ENCODE measurements at places on chromosomes 7 and 10.

DNA sequence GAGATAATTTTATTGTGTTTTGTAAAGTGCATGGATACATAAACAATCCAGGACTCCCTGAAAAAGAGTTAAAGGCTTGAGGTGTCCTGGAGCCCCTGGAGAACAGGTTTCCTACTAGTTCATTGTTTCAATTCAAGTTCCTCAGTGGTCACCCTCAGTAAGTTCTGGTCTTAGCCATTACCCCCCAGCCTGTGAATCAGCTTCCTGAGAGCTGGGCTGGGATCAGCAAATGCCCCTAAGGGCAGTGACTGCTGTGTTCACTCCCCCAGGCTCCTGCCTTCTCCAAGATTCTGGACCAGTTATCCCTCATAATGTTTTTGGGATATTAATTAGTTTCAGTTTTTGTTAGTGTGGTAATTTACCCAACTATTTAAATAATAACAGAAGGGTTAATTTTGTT, 151.6 kb upstream of the PRSS58 start:
- no peak for DNase-seq

- DNase-seq = no peak
Observed at GRCh38 chr10:34813626-34814222, 1.4 kb downstream of the PARD3 start.

GRCh38 chr7:155426543-155427410, 31.2 kb upstream of the EN2 start:
- no peak for DNase-seq

- no peak for DNase-seq
Observed at GRCh38 chr10:110141871-110142635, 65.4 kb upstream of the MXI1 start.

GRCh38 chr7:137882806-137883205, 36.0 kb upstream of the DGKI start:
- no peak for DNase-seq

DNA sequence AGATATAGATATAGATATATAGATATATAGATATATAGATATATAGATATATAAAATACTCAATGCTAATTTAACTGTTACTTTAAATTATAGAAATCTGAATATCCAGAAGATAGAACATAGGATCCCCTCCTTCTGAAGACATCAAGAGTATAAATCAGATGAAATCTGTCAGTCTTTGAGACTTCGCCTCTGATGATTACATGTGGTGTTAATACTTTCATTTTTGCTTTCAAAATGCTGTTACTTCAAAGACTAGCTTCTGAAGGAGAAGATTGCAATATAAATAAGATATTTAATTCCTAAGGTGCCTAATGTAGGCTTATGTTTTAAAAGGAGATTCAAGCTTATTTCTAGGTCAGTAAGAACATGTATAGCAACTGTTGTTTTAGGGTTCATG, 180.4 kb downstream of the TSPAN12 start:
- DNase-seq = no peak

GRCh38 chr7:119943942-119944600, 328.9 kb upstream of the KCND2 start:
- no peak for DNase-seq

DNA sequence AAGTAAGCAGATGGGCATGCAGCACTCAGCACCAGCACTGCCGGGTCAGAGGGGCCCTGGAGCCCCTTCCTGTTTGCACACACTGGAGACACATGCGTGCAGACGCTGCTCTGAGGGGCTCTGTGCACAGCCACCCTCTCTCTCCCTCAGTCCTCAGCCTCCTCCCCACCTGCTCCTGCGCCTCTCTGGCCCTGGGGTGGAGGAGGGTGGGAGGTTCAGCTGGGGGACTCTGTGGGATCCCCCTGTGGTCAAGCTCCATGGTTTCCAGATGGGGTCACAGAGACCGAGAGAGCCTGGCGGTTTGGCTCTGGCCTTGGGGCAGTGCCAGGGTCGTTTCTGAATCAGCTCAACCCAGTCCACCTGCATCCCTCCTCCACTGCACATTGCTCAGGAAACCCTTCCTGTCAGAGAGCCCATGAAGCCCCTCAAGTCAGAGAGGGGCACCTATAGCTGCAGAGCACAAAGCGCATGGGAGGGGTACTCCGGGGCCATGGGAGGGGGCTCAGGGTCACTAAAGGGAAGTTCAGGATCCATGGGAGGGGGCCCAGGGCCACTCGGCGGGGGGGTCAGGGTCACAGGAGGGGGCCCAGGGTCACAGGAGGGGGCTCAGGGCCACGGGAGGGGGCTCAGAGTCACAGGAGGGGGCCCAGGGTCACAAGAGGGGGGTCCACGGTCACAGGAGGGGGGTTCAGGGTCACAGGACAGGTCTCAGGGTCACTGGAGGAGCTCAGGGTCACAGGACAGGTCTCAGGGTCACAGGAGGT, 161.7 kb downstream of the ADARB2 start:
- no peak for DNase-seq

DNA sequence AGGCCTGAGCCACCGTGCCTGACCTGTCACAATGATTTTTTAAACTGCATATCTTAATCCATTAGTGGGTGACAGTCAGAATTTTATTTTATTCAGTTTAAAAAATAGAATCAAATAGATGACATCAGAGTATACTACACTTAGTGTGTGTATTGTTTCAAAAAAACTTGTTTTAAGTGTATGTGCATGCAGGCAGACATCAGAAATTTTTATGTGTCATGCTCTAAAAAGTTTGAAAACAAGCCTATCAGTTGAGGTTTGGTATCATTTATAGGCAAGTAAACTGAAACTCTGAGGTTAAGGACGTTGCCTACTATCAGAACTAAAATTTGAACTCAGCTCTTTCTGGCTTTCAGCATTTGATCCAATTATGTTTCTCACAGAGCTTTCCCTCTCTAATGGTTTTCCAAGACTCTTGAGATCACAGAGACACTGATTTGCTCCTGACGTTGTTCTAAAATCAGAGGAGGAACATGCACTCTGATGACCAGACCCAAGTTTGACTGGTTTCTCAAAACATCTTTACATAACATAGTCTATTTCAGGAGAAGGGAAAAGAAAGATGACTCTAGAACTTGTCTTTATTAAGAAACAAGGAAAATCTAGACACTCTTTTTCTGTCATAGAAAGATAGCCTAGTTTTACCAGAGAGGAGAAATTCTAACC, 188.6 kb downstream of the AUTS2 start:
- DNase-seq = no peak

DNA sequence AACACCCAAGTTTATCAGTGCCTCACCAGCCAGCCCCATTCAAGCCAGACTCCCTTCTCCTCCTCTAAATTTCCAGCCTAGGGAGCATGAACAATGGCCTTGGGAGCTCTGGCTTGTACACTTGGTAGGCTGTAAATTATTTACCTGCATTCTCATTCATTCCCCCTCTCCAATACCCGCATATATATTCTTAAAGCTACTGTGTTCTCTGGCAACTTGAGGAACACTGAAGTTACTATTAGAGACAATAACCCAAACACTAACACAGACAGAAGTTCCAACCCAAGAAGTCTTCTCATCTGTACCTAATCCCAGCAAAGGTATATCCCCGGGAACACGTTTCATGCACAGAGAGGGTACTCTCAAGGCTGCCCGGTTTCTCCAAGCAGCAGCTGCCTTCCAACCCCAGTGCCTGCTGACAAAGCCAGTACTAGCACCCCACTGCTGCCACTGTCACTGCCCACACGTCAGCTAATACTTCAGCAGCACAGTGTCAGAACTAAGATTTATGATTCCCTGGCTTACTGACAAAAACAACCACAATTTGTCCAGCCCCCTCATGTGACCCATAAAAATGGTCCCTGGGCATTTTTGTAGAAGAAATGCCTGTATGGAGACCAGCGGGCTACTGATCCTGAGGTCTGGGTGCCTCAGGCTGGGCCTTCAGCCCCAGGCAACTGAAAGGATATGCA, 3.1 kb downstream of the WDR91 start:
- no peak for DNase-seq

GRCh38 chr10:69901628-69902505, 100.2 kb downstream of the COL13A1 start:
- no peak for DNase-seq

GRCh38 chr10:71338728-71339495, 19.9 kb downstream of the SLC29A3 start:
- DNase-seq = no peak

DNA sequence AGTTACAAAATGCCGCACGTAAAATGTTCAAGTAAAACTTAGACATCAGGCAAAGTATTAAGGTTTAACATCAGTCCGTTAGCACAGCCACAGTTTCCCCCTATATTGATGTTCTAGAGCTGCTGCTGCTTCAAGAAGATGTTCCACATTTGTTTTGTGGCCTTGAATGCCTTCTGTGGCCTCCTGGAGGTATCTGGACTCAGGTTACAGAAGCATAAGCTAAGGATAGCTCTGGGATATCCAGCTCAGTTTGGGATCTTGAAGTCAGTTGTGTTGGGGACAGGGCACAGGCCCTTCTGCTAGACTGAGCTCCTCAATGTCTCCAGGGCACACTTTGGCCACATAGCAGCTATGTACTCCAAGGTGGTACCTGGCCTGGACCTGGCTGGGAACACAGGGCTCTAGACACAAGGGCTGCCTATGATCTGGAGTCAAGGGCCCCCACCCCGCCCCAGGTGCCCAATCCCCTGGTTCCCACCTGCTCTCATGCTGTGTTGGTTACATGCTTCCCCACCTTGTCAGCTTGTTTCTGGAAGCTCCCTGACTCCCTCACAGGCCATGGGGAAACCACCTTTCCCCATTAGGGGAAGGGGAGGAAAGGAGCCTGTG, 4.7 kb downstream of the PYROXD2 start:
- DNase-seq = no peak

GRCh38 chr7:43825391-43825808, 43.9 kb downstream of the MRPS24 start:
- no peak for DNase-seq

DNA sequence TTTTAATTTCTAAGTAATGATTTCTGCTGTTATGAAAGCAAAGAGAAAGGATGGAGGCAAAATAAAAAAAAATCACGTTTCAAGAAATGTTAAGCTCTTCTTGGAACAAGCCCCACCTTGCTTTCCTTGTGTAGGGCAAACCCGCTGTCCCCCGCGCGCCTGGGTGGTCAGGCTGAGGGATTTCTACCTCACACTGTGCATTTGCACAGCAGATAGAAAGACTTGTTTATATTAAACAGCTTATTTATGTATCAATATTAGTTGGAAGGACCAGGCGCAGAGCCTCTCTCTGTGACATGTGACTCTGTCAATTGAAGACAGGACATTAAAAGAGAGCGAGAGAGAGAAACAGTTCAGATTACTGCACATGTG, 2.4 kb downstream of the ADRB1 start:
- DNase-seq = no peak

DNA sequence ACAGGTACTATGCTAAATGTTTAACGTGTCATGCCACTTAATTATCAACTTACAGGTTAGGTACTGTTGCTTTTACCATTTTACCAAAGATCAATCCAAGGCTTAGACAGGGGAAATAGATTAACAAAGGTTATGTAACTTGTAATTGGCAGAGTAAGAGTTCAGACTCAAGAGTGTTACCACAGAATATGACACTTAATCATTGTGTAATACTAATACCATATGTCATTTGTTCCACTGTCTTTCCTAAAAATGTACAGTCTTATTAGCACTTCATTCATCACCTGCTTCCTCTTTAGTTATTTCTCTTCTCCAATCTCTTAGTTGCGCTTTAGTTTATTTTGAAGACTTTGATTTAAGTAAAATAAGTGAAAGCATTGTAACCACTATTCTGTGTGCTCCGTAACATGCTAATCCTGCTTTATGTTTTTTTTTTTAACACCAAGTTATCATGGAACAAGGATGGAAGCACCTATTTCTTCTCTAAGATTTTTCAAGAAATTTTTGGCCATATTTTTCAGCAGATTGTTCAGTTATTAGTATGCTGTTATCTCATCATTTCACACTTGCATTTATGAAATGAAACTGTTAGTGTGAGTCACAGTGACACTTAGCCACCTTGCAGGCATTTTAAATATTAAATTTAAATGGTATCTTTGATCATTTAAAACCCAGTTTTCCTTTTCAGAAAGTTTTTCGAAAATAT, 197.3 kb downstream of the PHF14 start:
- DNase-seq = no peak

- no peak for DNase-seq
Observed at GRCh38 chr10:70492786-70493659, 14.5 kb downstream of the PALD1 start.

DNA sequence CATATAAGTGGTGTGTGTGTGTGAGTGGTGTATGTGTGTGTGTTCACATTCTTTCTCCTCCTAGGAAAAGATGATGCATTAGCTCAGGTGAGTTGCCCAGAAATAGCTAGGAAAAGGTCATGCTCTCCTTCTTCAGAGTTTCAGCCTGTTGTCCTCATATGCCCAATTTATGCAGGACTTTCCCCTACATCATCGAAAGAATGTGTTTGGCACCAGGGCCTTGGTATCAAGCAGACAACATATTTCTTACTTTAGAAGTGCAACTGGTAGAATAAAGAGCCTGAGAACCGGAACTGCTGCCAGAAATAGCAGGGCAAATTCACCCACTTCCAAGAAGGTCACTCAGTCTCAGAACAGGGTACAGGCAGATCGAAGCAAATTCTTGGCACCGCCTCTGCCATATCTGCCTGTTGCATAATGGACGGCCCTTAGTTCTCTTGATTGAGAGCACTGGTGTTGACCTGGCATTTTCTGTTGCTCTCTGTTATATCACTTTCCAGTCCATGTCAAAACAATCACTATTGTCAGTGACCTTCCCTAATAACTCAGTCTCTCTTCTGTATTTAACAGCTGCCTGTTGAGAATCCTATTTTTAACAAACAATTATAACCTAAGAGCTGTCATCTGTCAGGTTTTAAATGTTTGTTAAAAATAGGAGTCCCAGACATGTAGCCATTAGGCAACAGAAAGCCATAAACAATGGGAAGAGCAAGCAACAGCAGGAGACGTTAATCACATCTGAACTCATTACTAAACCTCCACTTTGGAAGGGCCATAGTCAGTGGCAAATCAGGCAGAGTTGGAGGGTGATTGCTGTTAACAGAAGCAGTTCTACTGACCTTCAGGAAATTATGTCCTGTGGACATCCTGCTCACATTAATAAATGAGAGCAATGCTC, 20.7 kb downstream of the ADRB1 start:
- DNase-seq = no peak

GRCh38 chr10:63427013-63427412, 38.8 kb downstream of the JMJD1C start:
- DNase-seq = no peak

DNA sequence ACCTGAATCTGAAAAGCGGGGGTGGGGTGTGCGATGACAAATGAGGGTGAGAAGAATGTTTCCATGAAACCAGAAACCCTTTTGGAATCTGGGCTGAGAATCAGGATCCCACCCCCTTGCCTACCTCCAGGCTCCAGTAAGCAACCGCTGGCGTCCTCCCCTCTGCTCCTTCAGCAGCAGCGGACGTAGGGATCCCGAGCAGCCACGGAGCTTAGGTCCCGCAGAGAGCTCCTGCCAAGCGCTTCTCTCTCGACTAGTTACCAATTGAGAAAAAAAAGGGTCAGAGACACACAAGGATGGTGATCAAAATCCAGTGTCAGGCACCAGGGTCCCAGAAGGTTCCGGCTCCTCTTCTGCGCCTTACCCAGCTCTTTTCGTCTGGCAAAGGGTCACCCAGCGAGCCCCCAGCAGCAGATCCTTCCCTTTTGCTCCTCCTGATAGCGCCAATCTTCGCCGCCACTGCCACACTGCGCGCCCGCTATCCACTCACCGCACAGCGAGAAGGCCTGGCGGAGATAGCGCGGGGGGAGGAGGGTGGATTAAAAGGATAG, 733.5 kb downstream of the ZWINT start:
- DNase-seq = no peak

Data from fibroblast of skin of left quadriceps (primary cell).